Urothelium cell line (cell line): ENCODE measurements at places on chromosomes 1 and 21.

GRCh38 chr1:16139473-16139962 is 16.4 kb downstream of the EPHA2 start:
- DNase-seq, result peak; percentile 80

GRCh38 chr1:24021403-24022266 is 41.5 kb upstream of the SRSF10 start:
- no peak for DNase-seq

DNA sequence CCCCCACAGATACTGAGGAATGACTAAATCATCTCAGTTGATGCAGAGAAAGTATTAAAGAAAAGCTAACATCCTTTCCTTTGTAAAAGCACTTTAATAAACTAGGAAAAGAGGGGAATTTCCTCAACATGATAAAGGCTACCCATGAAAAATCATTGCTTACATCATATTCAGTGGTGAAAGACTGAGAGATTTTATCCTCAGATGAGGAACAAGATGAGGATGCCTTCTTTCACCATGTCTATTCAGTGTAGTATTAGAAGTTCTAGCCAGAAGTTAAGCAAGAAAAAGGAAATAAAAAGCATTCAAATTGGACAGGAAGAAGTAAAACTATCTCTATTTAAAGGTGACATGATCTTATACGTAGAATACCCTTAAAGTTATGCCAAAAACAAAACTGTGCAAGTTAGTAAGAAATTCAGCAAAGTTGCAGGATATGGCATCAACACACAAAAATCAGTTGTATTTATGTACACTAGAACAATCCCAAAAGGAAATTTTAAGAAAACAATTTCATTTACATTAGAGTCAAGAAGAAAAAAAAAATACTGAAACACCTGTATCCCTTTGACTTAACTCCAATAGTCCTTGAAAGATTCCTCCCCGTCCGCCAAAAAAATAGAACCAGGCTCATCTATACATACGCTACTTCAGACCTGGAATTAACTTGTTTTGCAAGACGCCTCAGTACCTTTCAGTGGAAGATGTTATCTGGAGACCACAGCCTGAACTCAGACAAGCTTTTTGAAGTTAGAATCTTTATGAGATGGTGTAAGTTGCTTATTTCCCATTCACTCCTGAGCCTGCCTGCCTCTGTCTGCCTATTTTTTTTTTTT is 17.5 kb downstream of the ZMYM4 start:
- DNase-seq, result no peak

DNA sequence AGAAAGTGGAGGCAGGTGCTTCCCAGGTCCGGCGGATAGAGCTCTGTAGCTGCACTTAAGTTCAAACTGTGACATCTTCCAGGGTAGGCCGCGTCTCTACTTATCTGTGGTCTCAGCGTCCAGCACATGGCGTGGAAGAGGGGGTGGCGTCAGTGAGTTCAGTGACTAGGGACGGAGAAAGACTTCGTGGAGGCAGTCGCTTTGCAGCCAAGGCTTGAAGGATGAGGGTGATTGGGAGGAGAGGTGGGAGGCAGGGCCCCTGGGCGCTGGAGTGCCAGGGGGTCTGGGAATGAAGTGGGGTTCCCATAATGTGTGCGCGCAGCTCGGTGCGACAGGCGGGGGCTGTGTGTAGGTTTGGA is 444 bp upstream of the AGO1 start:
- no peak for DNase-seq

- DNase-seq, result no peak
These were observed 11.2 kb downstream of the DDAH1 start for GRCh38 chr1:85453640-85454194.

DNA sequence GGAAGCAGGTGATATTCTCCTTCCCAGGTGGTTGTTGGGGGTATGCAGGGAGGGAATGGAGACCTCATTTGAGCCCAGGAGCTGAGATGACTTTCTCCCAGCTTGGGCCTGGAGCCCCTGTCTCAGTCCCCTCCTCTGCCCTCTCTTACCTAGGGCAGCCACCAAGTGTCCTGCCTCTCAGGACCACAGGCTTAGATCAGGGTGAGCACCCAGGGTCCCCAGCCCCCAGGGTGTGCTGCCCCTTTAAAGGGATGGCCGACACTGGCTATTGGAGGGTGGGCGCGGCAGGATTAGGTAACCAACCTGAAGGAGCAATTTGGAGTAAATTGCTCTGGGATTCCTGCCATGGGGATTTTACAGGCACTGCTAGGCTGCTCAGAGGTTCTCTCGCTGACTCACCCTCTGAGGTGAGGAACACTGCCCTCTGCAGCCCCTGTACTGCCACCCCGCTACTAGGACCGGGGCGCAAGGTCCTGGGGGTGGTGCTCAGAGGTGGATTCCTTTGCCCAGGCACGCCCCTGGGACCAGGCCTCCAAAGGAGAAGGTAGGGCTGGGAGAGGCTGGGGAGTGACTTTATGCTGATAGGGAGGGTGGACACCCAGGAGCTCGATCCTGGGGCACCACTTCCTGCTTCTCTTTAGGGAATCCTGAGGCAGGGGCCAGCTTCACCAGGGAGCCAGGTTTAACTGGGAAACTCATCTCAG is 1.5 kb downstream of the RPS6KA1 start:
- peak; percentile 95 for DNase-seq

- no peak for DNase-seq
These were observed 29.7 kb downstream of the PPFIA4 start for GRCh38 chr1:203056012-203056411.
